Chondrocyte (in vitro differentiated cells): ENCODE measurements at places on chromosomes 3 and 15. TPM values are rescaled to one million over a fixed set of nuclear protein-coding genes. Genes with fewer than 3 reads are reported as not detected.

The CD276 gene
- total RNA-seq: 157 to 196 TPM (median 192 TPM) in 3 replicates

The GRAMD1C gene
- total RNA-seq: 1.2 to 2.3 TPM (median 1.6 TPM) in 3 replicates

- H3K4me3 ChIP-seq: no peak overlapping the region
- DNase-seq: no peak
- H3K27me3 ChIP-seq: no peaks in the 10 kb centered on the region
These were observed 80.3 kb downstream of the IL1RAP start for GRCh38 chr3:190594171-190594570.

- no peaks in the 10 kb centered on the region for H3K4me1 ChIP-seq
- H3K36me3 ChIP-seq: peaks cover 15% of the 10 kb centered on the region
- DNase-seq: no peak
These were observed 32.3 kb downstream of the PARP16 start for GRCh38 chr15:65254356-65254755.

- H3K27me3 ChIP-seq: no peaks in the 10 kb centered on the region
- no peak for DNase-seq
- peaks cover 71% of the 10 kb centered on the region for H3K4me1 ChIP-seq
- peak overlapping the region; percentile 67 for H3K27ac ChIP-seq
- no peak overlapping the region for H3K4me3 ChIP-seq
These were observed 606.2 kb upstream of the TBL1XR1 start for GRCh38 chr3:177803500-177803899.

The BCL2A1 gene
- not detected in 3 replicates for total RNA-seq

The AMIGO3 gene
- total RNA-seq: 0.27 to 0.35 TPM in 2 of 3 replicates, not detected in the other

- H3K36me3 ChIP-seq: no peaks in the 10 kb centered on the region
- no peak overlapping the region for H3K27ac ChIP-seq
- H3K4me1 ChIP-seq: peaks cover 15% of the 10 kb centered on the region
- DNase-seq: no peak
- no peaks in the 10 kb centered on the region for H3K27me3 ChIP-seq
These were observed 314.0 kb downstream of the ERC2 start for GRCh38 chr3:56154297-56154696.

DNA sequence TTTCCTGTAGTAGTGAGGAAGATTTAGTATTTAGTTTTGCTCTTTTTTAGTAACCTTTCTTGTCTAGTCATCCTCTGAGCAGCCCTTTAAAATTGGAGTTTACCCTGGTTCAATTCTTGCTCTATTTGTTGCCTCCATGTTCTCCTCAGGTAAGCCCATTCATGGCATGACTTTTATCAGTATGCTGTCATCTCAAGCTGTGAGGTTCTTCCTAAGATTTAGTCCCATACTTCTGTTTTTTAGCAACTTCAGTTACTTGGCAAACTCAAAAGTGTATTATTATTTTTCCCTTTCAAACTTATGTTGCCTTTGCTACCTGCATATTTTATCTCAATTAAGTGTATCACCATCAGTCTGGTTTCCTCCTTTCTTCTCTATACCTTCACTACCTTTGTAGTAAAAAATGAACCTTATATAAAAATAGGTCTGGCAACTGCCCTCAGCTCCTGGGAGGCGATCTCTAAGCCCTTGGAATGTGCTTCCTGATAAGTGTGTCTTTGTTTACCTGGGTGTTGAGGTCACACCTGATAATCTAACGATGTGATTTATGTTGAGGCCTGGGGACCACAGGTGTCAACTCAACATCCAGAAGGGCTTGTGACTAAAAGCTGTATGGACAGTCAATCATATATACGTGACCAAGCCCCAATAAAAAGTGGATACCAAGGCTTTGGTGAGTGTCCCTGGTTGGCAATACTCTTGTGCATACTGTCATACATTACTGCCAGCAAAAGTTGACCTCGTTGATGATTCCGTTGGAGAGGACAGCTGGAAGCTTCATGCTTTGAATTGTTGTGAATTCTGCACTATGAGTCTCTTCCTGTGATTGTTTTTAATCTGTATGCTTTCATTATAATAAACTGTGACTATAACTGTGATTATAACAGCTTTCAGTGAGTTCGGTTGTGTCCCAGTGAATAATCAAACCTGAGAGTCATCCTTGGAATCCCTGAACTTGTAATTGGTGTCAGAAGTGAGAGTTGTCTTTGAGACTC lies 3.9 kb downstream of the NSUN3 start:
- DNase-seq: no peak
- H3K4me1 ChIP-seq: peaks cover 41% of the 10 kb centered on the region
- no peaks in the 10 kb centered on the region for H3K27me3 ChIP-seq
- H3K36me3 ChIP-seq: no peaks in the 10 kb centered on the region
- no peak overlapping the region for H3K27ac ChIP-seq

GRCh38 chr3:124034844-124035152 lies 42.9 kb upstream of the ROPN1 start:
- peaks cover 5% of the 10 kb centered on the region for H3K27me3 ChIP-seq
- no peak for DNase-seq
- H3K36me3 ChIP-seq: no peaks in the 10 kb centered on the region
- peak overlapping the region; percentile 84 for H3K4me3 ChIP-seq

DNA sequence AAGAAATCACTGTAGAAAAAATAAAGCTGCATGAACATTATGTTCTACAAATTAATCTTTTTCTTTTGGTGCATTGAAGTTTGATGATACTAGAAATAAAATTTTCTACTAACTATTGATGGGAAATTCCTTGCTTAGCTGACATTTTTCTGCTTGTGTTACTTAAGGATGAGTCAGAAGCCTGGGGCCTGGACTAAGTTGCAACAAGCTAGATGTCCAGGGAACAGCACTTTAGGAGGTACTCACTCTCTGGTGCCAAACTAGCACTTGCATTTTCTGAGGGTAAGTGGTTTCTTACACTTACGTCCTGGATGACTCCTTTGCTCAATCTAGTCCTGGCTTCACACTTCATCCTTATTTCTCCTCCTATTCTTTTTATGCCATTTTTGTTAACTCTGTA lies 945.1 kb downstream of the IGSF11 start:
- no peaks in the 10 kb centered on the region for H3K27me3 ChIP-seq
- no peak overlapping the region for H3K27ac ChIP-seq
- no peak for DNase-seq
- no peak overlapping the region for H3K4me3 ChIP-seq
- H3K4me1 ChIP-seq: no peaks in the 10 kb centered on the region
- H3K36me3 ChIP-seq: no peaks in the 10 kb centered on the region

The ATP13A5 gene
- total RNA-seq: not detected in 3 replicates

The TRH gene
- total RNA-seq: not detected in 3 replicates

GRCh38 chr15:23424111-23424904 lies 22.7 kb downstream of the GOLGA6L2 start:
- H3K4me3 ChIP-seq: no peak overlapping the region
- H3K36me3 ChIP-seq: no peaks in the 10 kb centered on the region
- no peak overlapping the region for H3K27ac ChIP-seq

The CNTN3 gene
- 0.60 to 2.1 TPM (median 1.5 TPM) in 3 replicates for total RNA-seq

DNA sequence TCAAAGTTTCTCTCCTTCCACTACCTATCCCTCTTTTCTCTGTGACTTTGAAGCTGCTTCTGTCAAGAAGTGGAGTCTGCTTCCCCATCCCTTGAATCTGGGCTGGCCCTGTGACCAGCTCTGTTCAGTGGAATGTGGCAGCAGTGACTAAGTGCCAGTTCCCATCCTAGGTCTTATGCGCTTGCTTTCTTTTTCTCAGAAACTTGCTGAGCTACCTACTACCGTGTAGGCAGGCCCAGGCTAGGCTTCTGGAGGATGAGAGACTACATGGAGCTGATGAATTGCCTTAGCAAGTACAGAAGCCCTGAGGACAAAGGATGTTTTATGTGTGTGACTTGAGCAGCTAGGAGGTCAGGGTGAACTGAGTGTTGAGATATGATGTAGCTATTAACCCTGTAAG lies 123.2 kb downstream of the PDCD6IP start:
- peaks cover 18% of the 10 kb centered on the region for H3K27me3 ChIP-seq
- no peaks in the 10 kb centered on the region for H3K36me3 ChIP-seq
- peaks cover 11% of the 10 kb centered on the region for H3K4me1 ChIP-seq
- H3K4me3 ChIP-seq: no peak overlapping the region
- no peak for DNase-seq
- no peak overlapping the region for H3K27ac ChIP-seq

- peaks cover 4% of the 10 kb centered on the region for H3K27me3 ChIP-seq
- peaks cover 12% of the 10 kb centered on the region for H3K4me1 ChIP-seq
- DNase-seq: no peak
These were observed 96.7 kb downstream of the TP63 start for GRCh38 chr3:189727898-189728297.

GRCh38 chr3:196741249-196741889 lies 1.7 kb downstream of the PAK2 start:
- H3K27ac ChIP-seq: peak overlapping the region; percentile 100
- DNase-seq: no peak
- H3K36me3 ChIP-seq: peaks cover 4% of the 10 kb centered on the region
- peak overlapping the region; percentile 97 for H3K4me3 ChIP-seq
- no peaks in the 10 kb centered on the region for H3K27me3 ChIP-seq

The CHDH gene
- total RNA-seq: 0.46 to 0.67 TPM (median 0.60 TPM) in 3 replicates

DNA sequence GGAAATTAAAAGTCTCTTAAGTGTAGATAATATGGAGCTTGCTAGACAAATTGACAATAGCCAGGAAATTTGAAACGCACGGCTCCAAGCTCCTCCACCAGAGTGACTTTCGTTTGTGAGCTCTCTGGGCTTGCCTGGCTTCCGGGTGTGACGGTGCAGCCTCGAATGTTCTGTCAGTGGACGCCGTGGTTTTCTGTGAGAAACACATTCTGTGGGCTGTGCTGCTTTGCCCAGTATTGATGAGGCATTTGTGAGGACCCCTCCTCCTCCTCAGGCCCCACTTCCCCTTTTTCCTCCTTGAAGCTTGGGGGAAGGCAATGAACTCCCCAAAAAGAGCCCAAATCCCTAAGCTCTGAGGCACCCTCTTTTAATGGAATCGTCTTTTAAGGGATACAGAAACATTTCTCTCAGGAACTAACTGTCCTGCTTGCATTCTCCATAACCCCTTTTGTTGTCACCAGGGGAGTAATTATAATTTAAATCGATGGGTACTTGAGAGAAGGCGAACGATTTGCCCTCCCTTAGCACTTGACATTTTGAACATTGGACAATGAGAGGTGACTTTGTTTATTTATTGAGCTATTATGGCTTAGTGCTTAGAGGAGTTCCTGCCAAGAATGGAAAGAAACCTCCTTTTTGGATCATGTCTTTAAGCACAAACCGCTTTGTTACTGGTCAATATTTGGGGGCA lies 40.8 kb downstream of the POLR2M start:
- no peak overlapping the region for H3K4me3 ChIP-seq
- peaks cover 17% of the 10 kb centered on the region for H3K27me3 ChIP-seq
- DNase-seq: no peak
- no peak overlapping the region for H3K27ac ChIP-seq

The CPOX gene
- 11.8 to 19.2 TPM (median 16.2 TPM) in 3 replicates for total RNA-seq

The PLA2G4F gene
- not detected in 3 replicates for total RNA-seq

DNA sequence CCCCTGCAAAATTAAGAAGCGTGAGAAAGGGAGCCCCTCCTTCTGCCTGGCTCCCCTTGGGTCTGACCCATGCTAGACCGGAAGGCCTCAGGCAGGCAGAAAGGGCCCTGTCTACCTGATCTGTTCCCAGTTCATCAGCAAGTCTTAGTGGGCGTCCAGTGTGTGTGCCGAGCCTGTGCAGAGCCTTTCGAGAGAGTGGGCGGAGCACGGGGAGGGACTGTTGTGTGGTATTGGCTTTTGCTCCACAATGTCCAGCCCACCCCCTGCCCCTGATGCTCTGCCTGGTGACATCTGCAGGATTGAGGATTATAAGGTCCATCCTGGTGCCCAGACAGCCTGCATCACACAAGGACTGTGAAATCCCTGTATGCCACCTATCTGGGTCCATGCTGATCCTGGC lies 82.9 kb downstream of the CHDH start:
- no peak overlapping the region for H3K4me3 ChIP-seq
- no peaks in the 10 kb centered on the region for H3K4me1 ChIP-seq
- no peaks in the 10 kb centered on the region for H3K36me3 ChIP-seq
- DNase-seq: no peak

DNA sequence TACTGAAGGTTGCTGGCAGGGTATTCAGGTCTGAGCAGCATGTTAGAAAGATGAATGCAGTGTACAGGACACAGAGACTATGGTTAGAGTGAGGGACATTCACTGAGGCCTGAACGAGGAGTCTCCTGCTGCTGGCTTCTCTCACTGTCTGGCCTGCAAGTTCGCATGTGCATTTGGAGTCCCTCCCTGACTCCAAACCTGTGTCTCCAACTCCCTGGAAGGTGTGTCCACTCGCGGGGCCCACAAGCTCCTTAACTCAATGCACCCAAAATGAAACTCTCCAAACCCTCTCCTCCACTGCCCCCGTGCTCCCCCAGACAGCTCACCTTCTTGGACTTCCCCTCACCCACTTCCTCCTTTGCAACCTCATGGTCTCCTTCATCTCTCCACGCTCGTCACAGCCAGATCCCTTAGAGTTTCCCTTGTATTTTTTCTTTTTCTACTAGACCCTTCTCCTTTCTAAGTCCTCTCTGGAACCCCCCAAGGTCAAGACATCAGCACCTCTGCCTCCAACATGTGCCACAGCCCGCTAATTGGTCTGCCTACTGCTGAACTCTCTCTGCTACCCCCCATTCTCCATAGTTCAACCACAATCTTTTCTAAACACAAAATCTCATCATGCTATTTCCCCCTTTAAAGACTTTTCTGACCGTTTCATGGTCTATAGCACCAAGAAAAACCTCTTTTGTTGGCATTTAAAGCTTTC lies 58.3 kb downstream of the HES1 start:
- no peak overlapping the region for H3K4me3 ChIP-seq
- H3K27me3 ChIP-seq: peaks cover 55% of the 10 kb centered on the region
- H3K27ac ChIP-seq: no peak overlapping the region
- DNase-seq: no peak
